ENCODE measurements at places on chromosomes 7 and 10.

DNA sequence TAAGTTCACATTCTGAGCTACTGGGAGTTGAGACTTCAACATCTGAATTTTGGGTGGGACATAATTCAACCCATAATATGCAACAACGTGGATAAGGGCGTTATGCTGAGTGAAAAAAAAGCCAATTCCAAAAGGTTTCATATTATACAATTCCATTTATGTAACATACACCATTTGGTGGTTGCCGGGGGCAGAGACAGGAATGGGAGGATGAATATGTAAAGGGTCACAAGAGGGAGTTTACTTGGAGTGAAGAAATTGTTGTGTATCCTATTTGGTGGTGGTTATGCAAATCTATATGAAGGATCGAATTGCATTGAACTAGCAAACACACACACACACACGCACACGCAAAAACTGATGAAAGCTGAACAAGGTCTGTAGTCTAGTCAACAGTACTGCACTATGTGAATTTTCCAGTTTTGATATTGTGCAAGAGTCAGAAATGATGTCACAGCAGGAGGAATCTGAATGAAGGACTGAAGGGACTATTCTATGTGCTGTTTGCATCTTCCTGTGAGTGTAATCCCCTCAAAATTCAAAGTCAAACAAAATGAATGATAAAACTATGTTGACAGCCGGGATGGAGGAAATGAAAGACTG is 249.2 kb upstream of the HABP2 start:
- DNase-seq: peak; percentile 45

DNA sequence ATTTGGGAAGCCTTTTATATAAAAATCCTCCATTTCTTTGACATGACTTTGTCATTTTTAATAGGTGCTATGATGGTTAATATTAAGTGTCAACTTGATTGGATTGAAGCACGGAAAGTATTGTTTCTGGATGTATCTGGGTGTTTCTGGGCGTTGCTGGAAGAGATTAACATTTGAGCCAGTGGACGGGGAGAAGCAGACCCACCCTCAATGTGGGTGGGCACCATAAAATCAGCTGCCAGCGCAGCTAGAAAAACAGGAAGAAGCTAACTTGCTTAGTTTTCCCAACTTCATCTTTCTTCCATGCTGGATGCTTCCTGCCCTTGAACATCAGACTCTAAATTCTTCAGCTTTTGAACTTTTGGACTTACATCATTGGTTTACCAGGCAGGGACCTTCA is 1003.0 kb downstream of the SORCS3 start:
- DNase-seq: no peak

GRCh38 chr7:18393465-18394118 is 102.0 kb upstream of the HDAC9 start:
- DNase-seq: no peak

DNA sequence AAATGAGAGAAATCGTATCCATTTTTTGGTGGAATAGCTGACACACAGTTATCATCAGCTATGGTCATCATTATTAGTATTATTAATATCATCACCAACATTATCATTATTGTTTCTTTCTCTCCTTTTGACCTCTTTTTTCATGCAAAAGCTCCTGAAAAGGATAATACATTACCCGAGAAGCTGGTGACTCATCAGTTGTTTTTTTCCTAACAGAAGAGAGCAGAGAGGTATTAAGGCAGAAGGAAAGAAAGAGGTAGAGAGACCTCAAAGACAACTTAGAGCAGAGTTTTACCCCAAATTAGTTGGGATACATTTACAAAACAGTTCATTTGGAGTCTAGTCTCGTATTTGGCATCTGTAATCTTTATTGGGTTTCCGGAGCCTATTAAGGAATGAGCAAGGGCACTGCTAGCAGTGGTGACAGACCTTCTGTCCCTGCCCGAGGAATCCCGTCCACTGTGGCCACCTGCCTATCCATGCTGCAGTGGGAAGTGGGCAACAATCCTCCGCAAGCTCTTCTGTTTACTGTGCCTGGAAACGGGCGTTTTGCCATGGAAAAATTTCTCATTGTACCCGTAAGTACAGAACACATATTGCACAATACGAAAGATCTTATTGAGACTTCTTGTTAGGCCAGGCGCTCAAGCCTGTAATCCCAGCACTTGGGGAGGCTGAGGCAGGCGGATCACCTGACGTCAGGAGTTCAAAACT is 170.0 kb upstream of the MKLN1 start:
- DNase-seq: no peak

DNA sequence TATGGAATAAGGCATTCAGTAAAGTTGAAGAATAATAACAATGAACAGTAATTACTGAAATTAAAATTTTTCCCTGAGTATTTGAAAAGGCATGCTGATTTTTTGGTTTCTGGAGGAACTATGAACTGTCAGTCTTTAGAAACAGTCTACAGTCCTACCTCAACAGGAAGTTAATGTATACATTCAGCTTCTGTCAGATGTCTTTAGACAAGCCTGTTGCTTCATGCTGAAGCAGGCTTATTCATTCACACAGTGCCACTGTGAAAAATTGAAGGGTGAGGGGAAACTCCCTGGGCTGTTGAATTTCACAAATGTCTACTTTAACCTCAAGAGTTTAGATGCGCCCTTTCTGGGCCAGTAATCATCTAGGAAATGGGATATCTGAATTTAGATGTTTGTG is 3.5 kb downstream of the NRF1 start:
- peak; percentile 68 for DNase-seq

- DNase-seq: peak; percentile 24
Observed at GRCh38 chr7:28596245-28596935, 184.1 kb downstream of the CREB5 start.

DNA sequence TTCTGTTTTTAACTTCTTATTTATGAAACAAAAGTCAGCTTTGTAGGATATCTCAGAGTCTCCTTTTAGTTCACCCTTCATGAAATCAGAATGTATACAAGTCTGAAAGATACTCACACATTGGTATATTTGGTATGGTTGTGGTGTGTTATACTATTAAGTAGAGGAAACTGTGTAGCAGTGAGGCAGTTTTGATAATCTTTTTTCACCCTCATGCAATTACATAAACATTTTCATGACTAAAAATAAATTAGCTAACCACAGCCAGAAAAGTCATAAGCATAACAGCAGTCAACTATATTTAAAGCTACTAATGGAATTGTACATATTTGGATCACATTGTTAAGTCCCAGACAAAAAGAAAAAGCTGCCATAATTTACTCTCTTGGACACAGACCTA is 62.1 kb downstream of the FAM185A start:
- no peak for DNase-seq

Data from HepG2 (cell line).